Activated T-cell treated with anti-CD3 and anti-CD28 coated beads, Interleukin-2, amount 50 U/mL, for 72 hours (primary cell): ENCODE measurements at places on chromosomes 4 and X.

DNA sequence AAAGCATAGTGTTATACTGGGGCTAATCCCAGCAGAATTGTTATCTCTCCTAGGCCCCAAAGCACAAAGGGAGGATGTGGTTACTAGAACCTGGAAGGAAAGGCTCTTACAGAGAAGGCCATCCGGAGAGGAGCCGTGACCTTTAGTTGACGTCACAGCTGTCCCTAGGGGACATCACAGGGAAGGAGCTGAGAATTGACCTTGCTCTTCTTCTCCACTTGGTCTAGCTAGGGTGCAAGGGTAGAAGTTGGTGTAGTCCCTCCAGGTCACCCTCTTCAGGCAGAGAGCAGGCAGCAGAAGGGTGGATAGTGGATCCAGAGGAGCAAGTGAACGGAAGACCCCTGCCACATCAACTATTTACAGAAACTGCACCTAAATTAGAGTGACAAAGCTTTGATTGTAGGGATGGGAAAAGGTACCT lies 22.8 kb upstream of the FGF2 start:
- no peak for DNase-seq

- DNase-seq = no peak
These were observed 8.4 kb upstream of the SMAD1 start for GRCh38 chr4:145473203-145473602.

GRCh38 chr4:135204311-135204710 lies 1002.7 kb upstream of the PABPC4L start:
- no peak for DNase-seq

- peak; percentile 3 for DNase-seq
These were observed at the start of gene BEND4 for GRCh38 chr4:42152507-42153504. Gene BEND4 (minus strand): TSS chr4:42152655. CDS start chr4:42152143, 512 bp downstream.

DNA sequence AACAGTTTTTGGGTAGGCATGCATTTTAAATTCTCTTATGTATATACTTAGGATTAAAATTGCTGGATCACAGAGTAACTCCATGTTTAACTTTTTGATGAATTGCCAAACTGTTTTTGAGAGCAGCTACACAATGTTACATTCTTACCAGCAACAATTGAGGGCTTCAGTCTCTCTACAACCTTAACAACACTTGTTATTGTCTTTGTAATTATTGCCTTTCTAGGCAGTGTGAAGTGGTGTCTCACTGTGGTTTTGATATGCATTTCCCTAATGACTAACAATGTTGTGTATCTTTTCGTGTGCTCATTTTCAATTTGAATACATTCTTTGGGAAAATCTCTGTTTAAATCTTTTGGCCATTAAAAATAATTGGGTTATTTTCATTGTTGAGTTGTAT lies 17.3 kb upstream of the F11 start:
- DNase-seq = no peak

- DNase-seq = no peak
These were observed 21.1 kb upstream of the USP38 start for GRCh38 chr4:143163614-143164013.

DNA sequence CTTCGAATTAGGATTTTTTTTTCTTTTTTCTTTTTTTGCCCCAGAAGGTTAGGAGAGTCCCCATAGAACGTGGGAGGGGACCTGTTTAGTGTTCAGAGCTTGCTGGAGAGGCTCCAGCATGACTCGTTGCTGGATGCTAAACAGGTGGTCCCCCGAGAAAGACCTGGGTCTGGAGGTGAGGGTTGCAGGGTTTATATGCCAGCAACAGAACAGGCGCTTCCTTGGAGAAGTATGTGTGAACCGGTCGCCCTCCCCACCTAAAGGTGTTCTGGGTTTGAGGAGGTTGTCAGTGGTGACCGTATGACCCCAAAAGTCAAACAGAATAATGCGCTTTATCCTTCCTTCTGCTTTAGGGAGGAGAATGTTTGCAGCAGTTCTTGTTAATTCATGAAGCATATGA lies 52.1 kb upstream of the SHOX start:
- no peak for DNase-seq

- DNase-seq = no peak
These were observed 22.1 kb downstream of the DOK7 start for GRCh38 chr4:3485011-3485791.
